ENCODE measurements at places on chromosomes 12 and 14.

DNA sequence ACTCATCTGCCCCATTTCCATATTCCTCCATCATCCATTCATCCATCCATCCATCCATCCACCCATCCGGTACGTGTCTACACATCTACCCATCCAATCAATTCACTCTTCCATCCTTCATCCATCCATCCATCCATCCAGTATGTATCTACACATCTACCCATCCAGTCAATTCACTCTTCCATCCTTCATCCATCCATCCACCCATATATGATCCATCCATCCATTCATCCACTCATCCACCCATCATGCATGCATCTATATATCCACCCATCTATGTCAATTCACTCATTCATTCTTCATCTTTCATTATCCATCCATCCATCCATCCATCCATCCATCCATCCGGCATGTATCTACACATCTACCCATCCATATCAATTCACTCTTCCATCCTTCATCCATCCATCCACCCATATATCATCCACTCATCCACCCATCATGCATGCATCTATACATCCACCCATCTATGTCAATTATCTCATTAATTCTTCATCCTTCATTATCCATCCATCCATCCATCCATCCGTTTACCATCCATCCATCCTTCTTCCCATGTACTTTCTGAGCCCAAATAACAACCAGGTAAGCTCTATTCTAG lies 108.6 kb upstream of the NOS1 start:
- no peak for DNase-seq

- no peak for DNase-seq
Measured at GRCh38 chr12:75437564-75437963, 43.0 kb upstream of the GLIPR1 start.

GRCh38 chr14:56976211-56976610 lies 165.9 kb upstream of the OTX2 start:
- no peak for DNase-seq

GRCh38 chr12:44000309-44000952 lies 164.6 kb downstream of the TMEM117 start:
- peak; percentile 8 for DNase-seq

- no peak for DNase-seq
Measured at GRCh38 chr14:48140804-48141203, 465.4 kb upstream of the MDGA2 start.

- DNase-seq: no peak
Measured at GRCh38 chr12:75651342-75651695, 139.9 kb upstream of the KRR1 start.

GRCh38 chr14:76930549-76930948 lies 98.0 kb downstream of the IRF2BPL start:
- DNase-seq: no peak

- DNase-seq: no peak
Measured at GRCh38 chr12:52715416-52715815, 12.1 kb upstream of the KRT77 start.

DNA sequence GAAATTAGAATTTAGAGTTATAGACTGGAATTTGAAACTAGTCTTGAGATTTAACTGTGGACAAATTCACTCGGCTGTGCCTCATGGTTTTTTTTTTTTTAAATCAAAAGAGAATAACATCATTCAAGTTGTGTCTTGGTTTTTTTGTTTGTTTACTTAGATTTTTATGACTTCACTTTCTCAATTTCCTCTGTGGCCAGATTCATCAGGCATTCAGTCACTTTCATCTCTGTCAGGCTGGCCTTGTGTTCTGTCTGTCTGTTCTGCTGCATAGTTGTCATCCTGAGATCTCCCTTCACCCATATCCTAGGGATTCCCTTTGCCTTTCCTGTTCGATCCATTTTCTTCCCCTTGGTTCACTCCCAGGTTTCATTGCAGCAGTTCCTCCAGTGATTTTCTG lies 10.0 kb downstream of the MARK3 start:
- DNase-seq: no peak

- no peak for DNase-seq
Measured at GRCh38 chr12:83841620-83842019, 1071.0 kb downstream of the SLC6A15 start.

GRCh38 chr12:21776175-21776574 lies 1.7 kb upstream of the KCNJ8 start:
- no peak for DNase-seq

GRCh38 chr14:85590784-85591183 lies 60.8 kb downstream of the FLRT2 start:
- DNase-seq: no peak

DNA sequence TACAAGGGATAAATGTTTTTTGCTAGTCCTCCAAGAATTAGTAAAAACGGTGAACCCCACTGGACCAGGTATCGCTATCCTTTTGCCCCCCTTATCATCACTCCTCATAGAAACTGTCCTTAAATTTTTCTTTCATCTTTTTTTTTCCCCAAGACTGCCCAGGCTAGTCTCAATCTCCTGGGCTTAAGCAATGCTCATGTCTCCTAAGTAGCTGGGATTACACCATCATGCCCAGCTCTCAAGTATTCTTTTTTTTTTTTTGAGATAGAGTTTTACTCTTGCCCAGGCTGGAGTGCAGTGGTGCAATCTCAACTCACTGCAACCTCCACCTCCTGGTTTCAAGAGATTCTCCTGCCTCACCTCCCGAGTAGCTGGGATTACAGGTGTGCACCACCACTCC lies 9.7 kb downstream of the IRF2BPL start:
- DNase-seq: no peak

GRCh38 chr12:83320350-83320749 lies 633.6 kb downstream of the TMTC2 start:
- DNase-seq: no peak

- DNase-seq: no peak
Measured at GRCh38 chr12:98470469-98471082, 44.8 kb upstream of the TMPO start.

DNA sequence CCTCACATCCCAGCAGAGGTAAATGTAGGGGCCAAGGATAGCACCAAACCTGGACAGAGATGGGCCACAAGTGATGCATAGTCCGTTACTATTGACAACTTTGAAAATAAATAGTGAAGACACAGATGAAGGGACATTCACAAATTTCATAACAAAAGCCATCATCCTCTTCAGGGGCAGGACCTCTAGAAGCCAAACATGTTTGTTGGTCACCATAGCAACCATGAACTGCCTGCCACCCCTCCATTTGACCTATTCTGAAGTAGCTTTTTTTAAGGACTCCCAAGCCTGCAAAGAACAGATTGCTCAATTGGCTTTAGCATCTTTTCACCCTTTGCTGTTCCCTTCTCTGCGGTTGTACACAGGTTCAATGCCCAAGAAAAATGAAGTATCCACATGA lies 35.7 kb upstream of the MDM1 start:
- no peak for DNase-seq

DNA sequence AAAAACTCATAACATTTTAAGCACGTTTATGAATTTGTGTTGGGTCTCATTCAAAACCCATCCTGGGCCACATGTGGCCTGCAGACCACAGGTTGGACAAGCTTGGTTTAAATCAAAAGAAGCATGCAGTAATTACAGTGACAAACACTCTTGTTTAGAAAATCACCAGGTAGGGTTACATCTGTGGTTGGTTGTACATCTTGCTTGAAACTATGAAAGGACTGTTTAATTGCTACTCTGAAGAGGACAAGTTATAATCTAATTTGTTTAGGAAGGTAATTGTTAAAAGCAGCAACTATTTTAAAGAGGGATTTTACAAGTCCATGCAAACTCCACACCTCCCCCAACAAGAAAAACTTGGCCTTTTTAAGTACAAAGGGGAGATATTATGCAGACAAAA lies 4.0 kb downstream of the TRIP11 start:
- no peak for DNase-seq

DNA sequence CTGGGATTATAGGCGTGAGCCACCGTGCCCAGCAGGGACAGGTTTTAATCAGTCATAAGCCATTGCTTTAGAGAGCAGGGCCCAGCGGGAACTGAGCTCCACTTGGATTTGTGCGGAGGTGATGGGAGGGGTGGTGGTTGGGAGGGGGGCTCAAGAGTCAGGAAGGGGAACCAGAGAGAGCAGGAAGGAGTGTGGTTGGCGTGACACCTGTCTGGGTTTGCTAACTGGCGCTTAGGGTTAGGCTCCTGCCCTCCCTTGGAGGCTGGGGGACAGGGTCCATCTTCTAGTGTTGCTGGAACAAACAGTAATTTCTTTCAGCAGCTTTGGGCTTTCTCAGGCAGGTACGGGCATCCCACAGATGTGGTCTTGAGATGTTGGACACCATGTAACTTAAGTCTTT lies 7.5 kb upstream of the ALDH2 start:
- no peak for DNase-seq

- peak; percentile 21 for DNase-seq
Measured at GRCh38 chr12:122336015-122336946, 70.0 kb upstream of the VPS33A start.

DNA sequence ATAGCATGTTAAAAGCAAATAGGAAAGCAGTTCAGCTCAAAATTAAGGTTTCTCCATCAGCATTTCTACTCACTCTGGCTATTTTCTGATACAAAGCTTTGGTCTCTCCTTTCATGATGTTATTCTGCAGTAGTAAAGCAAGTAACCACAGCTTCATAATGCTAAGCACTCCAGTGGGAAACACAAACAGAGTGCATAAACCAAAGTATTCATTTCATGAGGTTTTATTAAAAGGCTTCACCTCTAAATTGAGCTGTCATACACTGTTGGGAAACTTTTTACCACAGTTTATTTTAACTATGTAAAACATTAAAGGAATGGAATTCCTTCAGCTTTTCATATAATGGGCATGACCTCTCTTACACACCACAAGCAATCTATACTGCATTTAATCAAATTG lies 157.9 kb upstream of the LMO3 start:
- no peak for DNase-seq

DNA sequence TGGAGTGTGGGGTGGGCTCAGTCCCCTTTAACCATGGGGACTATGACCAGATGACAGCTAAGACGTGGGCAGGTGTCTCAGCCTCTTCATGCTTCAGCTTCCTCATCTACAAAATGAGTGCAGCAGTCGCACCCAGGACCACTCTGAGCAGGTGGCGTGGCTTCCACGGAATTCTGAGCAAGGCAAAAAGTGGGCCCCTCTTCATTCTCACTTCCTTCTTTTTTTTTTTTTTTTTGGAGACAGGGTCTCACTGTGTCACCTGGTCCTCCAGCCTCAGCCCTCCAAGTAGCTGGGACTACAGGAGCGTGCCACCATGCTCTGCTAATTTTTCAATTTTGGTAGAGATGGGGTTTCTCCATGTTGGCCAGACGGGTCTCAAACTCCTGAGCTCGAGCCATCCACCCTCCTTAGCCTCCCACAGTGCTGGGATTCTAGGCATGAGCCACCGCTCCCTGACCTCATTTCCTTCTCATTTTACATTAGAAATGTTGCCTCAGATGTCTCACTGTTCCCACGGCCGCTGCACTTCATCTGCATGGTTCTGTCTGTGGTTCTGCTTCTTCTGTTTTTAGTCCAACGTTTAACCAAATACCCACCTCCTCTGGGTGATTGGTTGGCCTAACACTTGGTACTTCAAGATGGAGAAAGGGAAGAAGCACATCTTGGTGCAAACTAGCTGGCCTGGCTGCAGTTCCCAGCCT lies 41.3 kb upstream of the BCL7A start:
- DNase-seq: no peak

DNA sequence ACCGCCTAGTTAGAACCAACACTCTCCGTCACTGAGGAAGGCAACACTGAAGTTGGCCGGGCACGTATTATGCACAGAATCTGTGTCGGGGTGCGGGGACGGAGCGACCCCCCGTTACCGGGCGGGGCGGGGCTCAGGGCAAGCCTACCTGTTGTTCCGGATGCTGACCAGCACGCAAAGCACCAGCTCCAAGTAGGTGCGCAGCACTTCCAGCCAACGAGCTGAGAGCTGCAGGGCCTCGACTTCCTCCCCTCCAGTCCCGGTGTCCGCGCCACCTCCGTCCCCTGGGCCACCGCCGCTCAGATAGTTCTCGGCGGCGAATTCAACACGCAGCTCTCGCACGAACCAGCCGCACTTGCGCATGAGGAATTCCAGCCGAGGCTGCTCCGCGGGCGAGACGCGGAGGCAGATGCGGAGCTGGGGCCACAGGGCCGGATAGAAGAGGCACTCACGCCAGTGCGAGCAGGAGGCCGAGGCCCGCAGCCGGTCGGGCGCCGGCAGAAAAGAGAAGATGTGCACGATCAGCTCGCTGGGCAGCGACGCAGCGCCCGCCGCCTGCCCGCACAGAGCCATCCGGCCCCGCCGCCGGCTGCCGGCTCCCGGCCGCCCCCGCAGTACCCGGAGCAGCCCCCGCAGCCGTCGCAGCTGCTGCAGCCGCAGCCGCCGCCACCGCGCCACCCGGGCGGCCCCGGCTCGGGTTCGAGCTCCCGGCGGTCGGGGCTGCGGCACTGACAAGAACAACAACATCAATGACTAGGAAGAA lies 636 bp downstream of the FBXO33 start:
- peak; percentile 40 for DNase-seq

DNA sequence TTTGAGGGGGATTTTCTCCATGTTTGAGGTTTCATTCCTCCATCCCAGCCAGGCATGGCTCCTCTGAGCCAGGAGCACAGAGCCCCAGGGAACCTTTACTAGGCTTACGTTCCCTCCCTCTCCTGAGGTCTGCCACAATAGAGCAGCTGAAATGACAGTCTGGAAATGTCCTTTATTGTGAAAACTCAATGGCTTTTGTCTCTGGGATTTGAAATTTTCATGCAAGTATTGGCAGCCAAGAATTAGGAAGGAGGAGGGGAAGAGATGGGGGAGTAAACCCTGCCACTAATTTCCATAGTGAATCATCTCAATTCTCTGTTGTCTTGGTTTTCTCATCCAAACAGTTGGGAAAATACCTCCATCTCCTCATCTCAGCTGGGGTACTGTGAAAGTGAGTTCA lies 2.6 kb upstream of the PLEKHG3 start:
- no peak for DNase-seq

GRCh38 chr14:68246074-68246785 lies 426.7 kb downstream of the RAD51B start:
- DNase-seq: no peak

- peak; percentile 16 for DNase-seq
Measured at GRCh38 chr14:103391048-103391447, 5.8 kb downstream of the MARK3 start.

DNA sequence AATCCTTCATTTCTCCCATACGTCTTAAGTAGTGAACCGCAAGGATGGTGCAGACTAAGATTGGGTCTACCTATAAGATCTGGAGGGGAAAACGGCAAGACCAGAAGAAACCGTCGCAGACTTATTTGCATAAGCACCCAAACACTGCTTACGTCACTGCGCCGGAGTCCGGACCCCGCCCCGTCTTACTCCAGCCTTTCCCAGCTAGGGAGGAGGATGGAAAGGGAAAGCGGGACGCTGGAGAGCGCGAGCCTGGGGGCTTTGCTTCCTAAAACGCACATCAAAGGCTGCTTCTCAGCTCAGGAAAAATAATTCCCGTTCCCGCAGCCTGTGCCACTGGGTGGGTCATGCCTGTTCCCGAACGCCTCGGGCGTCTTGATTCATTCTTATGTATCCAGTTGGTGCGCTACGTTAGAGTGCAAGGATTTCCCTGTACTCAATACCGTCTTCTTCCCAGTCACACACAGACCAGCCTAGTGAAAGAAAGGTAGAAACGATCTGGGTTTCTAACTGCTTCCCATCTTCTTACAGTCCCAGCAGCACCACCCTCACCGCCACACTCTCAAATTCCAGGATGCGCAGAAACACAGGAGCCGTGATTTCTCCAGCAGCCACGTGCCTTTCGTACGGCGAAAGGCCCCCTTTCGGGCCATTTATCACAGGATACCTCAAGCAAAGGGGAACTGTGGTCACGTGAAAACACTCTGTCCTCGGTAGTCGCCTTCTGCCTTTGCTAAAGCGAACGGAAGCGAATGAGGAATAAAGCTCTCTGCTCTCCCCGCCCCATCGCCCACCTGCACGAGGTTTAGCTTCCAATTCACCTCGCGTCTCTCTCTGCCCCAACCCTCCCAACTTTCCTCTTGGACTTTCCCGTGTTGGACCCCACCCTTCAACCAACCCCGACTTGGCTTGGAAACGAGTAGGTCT lies 1.1 kb downstream of the SLC6A15 start:
- DNase-seq: no peak
